ENCODE measurements at places on chromosomes 3 and 15. TPM values are rescaled to one million over a fixed set of nuclear protein-coding genes. Genes with fewer than 3 reads are reported as not detected.

Gene GP9
- not detected for total RNA-seq

Gene CNTN3
- 1.2 TPM for total RNA-seq

DNA sequence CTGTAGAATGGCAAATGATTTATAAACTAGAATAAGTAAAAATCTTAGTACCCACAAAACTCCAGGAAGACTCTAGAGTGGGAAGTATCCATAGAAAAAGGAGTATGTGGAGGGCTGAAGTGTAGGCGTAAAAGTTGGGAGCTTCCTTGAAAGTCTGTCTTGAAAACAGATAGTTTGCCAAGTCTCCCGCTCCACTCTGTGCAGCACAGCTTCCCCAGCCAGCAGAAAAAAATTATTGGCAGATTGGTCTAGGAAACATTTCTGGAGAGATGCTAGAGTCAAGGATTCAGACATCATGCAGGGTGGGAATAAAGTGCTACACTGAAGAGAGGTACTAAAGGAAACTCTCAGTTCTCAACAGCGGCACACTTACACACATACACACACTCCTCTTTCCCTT is 53.4 kb upstream of the CD200R1L start:
- DNase-seq = no peak

- no peak for DNase-seq
Measured at GRCh38 chr3:12752809-12753208, 6.2 kb downstream of the TMEM40 start.

GRCh38 chr3:28326458-28326926 is 22.0 kb upstream of the ZCWPW2 start:
- DNase-seq = no peak

Data from sigmoid colon (tissue), 7 donors.